ENCODE measurements at places on chromosomes 5 and 9.
A peak's percentile ranks its signal among the peaks of the same experiment; 100 is the strongest.

- DNase-seq: no peak
Observed at GRCh38 chr9:129439242-129439641, 181.7 kb downstream of the C9orf50 start.

- DNase-seq: no peak
Observed at GRCh38 chr5:94853120-94853519, 234.7 kb downstream of the SLF1 start.

- no peak for DNase-seq
Observed at GRCh38 chr5:178507151-178507932, 82.9 kb downstream of the COL23A1 start.

DNA sequence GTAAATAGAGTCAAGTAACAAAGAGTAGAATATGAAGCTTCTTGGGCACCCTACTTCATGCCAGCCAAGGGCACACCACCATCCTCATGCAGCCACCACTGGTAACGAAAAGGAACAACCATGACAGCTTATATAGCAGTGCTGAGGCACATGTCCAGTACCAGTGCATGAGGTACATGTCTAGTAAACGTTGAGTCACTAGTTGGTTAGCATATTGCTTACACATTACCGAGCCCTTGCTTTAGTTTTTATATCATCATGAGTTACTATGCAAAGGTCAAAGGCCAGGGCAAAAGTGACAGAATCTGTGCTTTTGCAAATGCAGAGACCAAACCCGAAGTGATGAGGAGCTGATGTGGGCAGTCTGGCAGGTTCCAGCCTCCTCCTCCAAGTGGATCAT is 147.1 kb upstream of the MAP1B start:
- no peak for DNase-seq

GRCh38 chr5:177476531-177477233 is 3.2 kb upstream of the DBN1 start:
- DNase-seq: no peak

GRCh38 chr9:109113892-109114609 is 5.7 kb downstream of the TMEM245 start:
- DNase-seq: no peak

DNA sequence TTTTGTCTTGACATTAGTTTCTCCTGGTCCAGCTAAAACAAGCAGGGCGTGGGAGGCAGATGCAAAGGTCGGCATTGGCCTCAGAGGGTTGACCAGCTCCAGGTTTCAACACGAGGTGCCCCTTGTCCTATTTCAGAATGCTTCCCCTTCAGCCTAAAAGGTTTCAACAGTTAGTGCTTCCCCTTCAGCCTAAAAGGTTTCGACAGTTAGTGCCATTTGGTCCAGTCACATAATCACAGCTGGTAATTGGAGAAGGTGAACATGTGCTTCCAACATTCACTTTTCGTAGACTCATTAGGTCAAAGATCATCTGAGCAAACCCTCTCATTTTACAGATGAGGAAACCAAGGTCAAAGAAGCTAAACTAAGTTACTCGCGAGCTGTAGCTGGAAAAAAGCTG is 270.3 kb upstream of the MAP3K1 start:
- no peak for DNase-seq

- no peak for DNase-seq
Observed at GRCh38 chr9:38761339-38761738, 41.4 kb upstream of the FAM240B start.

- no peak for DNase-seq
Observed at GRCh38 chr9:86301686-86302085, 19.3 kb upstream of the ISCA1 start.

- DNase-seq: no peak
Observed at GRCh38 chr5:60445427-60445826, 254.5 kb downstream of the DEPDC1B start.

- DNase-seq: no peak
Observed at GRCh38 chr5:73890569-73890968, 264.6 kb downstream of the ARHGEF28 start.

DNA sequence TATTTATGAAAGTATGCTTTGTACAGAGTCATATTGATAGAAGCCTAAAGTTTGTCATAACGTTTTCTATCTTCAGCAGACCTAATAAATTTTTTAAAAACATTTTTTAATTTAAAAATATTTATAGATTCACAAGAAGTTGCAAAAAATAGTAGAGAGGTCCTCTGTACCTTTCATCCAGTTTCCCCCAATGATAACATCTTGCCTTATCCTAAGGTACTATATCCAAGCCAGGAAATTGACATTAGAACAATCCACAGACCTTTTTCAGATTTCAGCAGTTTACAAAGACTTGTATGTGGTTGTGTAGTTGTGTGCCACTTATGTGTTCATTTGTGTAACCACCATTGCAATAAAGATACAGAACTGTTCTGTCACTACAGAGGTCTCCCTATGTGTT is 88.5 kb downstream of the SLC12A2 start:
- no peak for DNase-seq

DNA sequence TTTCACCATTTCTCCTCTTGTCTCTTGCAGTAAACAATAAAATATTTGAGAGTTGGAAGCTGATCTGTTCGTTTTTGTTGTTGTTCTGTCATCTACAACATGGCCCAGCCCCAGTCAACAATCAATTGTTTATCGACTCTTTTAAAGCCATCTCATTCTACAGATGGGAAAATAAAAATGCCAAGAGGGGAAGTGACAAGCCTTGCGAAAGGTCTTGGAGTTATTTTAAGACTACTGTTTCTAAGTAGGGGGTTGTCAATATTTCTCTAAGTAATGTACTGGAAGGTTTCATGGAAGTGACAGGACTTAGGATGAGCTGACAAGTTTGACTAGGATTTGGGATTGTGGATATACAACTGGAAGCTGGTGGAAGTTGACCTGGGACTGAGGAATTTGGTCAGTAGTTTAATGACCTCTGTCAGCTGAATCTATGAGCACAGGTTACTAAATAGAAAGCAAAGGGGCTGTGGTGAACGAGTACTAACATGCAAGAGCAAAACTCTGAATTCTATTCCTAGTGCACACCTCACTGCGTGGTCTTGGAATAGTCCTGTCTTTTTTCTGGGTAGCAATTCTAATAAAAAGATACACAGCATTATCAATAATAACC is 57.5 kb upstream of the ADRB2 start:
- DNase-seq: no peak

GRCh38 chr5:66558560-66558959 is 37.6 kb upstream of the MAST4 start:
- DNase-seq: no peak

- no peak for DNase-seq
Observed at GRCh38 chr5:140259500-140259899, 43.4 kb downstream of the PFDN1 start.

DNA sequence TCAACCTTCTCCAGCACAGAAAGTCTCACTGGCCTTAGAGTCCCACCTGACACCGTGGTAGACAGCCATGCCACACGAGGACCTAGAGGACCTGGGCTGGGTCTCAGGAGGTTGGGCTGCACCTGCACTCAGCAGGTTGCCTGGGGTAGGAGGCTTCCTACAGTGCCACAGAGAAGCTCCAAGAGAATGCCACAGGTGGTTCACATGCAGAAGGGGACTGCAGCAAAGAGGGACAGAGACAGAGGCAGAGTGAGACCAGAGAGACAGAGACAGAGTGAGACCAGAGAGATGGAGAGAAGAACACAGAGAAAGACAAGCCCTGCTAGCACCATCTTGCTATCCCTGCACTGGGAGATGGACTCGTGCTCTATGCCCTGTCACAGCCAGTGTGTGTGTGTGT is 5.7 kb downstream of the CAMK2A start:
- DNase-seq: no peak

GRCh38 chr9:34759432-34760134 is 49.6 kb upstream of the CCL21 start:
- DNase-seq: no peak

DNA sequence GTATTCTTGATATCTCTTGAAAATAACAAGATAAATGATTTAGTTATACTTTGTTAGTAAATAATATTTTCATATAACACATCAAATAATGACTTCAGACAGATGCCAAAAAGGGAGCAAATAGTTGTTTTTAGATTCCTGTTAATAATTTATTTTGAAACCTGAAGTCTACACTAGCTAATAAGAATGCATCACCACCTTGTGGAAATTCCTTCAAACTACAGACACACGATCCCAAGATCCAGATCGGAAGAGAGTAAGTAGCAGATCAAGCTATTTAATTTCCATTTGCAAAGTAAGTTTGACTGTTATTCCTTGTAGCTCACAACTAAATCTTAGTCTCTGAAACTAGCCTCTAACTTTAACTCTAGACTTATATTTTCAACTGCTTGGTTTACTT is 35.5 kb upstream of the ISL1 start:
- no peak for DNase-seq

DNA sequence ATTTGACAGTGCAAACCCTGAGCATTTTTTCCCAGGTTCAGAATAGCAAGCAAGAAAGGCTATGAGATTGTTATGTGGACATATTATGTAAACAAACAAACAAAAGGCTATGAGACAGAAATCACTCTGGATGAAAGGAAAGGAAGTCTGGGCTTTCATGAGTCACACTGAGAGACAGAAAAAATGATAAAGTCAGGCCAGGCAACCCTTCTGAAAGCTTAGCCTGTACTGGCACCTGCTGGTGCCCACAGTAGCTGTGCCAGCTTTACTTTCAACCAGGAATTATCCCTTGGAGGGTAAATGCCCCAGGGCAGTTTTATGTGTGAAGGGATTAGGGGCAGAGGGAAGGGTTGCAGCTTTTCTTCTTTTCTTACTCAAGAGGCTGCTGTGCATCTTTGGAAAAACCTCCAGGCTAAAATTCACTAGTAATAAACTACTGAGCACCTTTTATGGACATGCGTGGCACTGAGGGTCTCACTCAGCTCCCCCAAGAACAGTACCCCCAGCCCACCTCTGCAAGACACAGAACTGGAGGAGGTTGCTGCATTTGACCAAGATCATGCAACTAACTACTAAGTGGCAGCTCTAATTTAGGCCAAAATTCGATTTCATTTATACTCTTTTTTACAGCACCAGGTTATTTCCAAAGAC is 41.7 kb downstream of the ACTL7B start:
- no peak for DNase-seq

- no peak for DNase-seq
Observed at GRCh38 chr5:50476549-50476948, 35.5 kb upstream of the EMB start.

DNA sequence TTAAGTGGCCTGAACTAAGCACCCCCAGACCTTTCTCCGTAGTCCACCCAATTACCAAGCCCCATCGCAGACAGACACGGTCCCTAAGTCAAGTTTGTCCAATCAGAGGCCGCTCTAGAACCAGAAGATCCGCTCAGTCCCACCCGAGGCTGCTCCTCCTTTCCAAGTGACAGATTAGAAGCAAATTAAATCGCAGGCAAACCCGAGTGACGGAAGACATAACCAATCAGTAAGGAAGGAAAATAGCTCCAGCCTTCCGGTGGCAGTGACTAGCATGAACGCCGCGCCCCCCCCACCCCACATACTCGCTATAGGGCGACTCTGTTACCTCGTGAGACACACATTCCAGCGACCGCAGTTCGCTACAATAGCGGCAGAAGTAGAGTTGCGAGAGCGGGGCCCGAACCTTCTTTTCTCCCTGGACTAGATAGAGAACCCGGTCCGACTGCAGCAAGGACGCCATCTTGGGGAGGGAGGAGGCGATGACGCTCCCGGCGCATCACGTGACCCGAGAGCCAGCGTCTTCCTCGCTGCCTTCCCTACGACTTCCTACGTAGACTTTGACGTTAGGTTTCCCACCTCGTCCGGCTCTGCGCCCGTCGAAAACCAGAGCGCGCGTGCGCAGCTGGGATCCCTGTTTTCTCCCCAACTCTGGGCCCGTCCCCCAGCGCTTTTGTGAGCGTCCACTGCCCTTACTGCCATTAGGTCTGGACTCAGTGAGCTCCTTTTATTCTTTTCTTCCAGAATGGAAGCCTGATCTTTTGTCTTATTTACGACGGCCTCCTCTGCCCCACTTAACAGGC is at the start of gene DCTN4:
Gene DCTN4 (minus strand): TSS at position 487 of the 803 bp plus-strand sequence. CDS start 24 bp downstream, at position 463.
- DNase-seq: peak; percentile 91

Data from naive thymus-derived CD8-positive, alpha-beta T cell (primary cell).